ENCODE measurements at places on chromosomes 7 and 10. TPM values are rescaled to one million over a fixed set of nuclear protein-coding genes. Genes with fewer than 3 reads are reported as not detected.

FAM25C gene
- not detected for total RNA-seq

ADIRF gene
- total RNA-seq: 12.8 TPM

ZNF804B gene
- total RNA-seq: not detected

NUTM2D gene
- 1.4 TPM for total RNA-seq

SRGN gene
- total RNA-seq: 622 TPM

GIMAP4 gene
- total RNA-seq: 408 TPM

HOXA10 gene
- 3.7 TPM for total RNA-seq

TEX36 gene
- total RNA-seq: not detected

ENTPD1 gene
- total RNA-seq: 32.2 TPM

MBL2 gene
- not detected for total RNA-seq

HPSE2 gene
- not detected for total RNA-seq

SVOPL gene
- not detected for total RNA-seq

SLC26A5 gene
- total RNA-seq: 0.85 TPM

UNCX gene
- not detected for total RNA-seq

CALML5 gene
- not detected for total RNA-seq

OR2A14 gene
- total RNA-seq: not detected

C10orf53 gene
- total RNA-seq: not detected

All from dermis blood vessel endothelial cell (primary cell).